H9 (cell line): ENCODE measurements at places on chromosomes 2 and 18. TPM values are rescaled to one million over a fixed set of nuclear protein-coding genes. Genes with fewer than 3 reads are reported as not detected.
A peak's percentile ranks its signal among the peaks of the same experiment; 100 is the strongest.

GRCh38 chr2:105454801-105455485, 56.1 kb upstream of the FHL2 start:
- no peak overlapping the region for H3K4me3 ChIP-seq
- DNase-seq, result peak; percentile 54
- H3K27me3 ChIP-seq, result no peaks in the 10 kb centered on the region
- H3K27ac ChIP-seq, result no peak overlapping the region

The MCM6 gene
- 112 and 113 TPM in 2 replicates for total RNA-seq

DNA sequence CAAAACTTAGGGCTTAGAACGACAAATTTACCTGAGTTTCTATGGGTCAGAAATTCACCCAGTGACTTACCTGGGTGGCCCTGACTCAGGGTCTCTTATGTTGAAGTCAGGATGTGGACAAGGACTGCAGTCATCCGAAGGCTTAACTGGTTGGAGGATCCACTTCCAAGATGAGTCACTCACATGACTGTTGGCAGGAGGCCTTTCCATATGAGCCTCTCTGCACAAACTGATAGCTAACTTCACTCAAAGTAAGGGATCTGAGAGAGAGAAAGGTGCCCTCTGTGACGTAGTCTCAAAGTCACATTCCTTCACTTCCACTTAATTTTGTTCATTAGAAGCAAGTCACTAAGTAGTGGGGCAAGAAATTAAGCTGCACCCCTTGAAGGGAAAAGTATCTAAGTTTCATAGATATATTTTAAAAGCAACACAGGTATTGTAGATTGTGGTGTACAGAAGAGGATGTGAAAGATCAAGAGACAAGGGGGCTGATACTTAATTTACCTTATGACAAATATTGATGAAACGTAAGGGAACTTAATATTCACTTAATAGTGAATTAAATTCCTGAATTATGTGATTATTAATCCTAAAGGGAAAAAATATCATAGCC, 48.4 kb downstream of the TANK start:
- peaks cover 9% of the 10 kb centered on the region; the same call in 1 of the 2 replicates for H3K36me3 ChIP-seq
- H3K27me3 ChIP-seq, result no peaks in the 10 kb centered on the region

DNA sequence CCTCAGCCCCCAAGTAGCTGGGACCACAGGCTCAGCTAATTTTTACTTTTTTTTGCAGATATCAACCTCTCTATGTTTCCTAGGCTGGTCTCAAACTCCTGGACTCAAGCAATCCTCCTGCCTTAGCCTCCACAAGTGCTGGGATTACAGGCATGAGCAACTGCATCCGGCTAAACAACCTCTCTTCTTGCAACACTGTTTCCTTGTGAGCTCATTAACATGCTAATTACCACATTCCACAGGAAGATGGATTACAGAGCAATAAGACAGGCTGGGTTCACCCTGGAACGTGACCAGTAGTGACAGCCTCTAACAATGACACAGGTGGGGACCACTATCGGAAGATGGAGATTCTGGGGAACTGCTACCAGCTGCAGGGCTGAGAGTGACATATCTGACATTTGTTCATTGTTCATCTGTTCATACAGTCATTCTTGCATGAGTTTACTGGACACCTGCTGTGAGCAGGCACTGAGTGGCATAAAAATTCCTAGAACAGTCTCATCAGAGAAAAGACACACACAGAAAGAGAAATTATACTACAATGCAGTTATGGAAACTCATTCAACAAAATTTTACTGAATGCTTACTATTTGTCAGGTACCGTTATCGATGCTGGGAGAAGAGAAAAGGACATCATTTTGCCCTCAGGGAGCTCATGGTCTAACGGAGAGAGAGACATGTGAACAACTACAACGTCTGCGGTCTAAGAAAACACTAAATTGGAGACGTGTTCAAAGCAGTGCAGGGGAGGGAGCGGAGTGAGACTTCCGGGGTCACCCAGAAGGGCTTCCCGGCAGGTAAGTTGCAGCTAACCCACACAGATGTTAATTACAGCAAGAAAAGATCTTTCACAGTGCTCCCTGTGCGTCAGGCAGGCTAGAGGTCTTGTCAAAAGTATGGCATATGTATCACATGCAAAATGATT, 37.6 kb downstream of the PROC start:
- H3K36me3 ChIP-seq, result no peaks in the 10 kb centered on the region
- H3K4me1 ChIP-seq, result peaks cover 7% of the 10 kb centered on the region; the same call in 1 of the 2 replicates
- H3K27ac ChIP-seq, result peak overlapping the region; percentile 3
- H3K4me3 ChIP-seq, result peak overlapping the region; percentile 46
- peak; percentile 55 for DNase-seq

- no peaks in the 10 kb centered on the region for H3K27me3 ChIP-seq
- no peaks in the 10 kb centered on the region for H3K4me1 ChIP-seq
- peaks cover 22% of the 10 kb centered on the region for H3K36me3 ChIP-seq
- DNase-seq, result no peak
Observed at GRCh38 chr18:24170360-24170759, 31.5 kb downstream of the CABYR start.

DNA sequence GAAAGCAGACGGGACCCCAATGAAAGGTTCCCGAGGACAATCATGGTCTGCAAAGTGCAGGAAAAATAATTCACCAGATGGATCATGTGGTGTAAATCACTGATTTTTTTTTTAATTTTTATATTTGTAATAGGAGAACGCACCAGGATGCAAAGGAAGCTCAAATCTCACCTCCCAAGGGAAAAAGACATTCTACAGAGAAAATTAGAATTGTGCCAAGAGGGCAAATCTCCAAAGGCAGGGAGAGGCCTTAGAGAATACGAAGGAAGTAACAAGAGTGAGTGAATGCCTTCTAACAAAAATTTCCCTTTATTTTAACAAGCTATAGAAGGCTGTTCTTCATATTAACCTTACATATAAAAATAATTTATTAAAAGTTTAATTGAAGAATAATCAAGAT, 90.9 kb downstream of the ANKRD44 start:
- no peaks in the 10 kb centered on the region for H3K4me1 ChIP-seq
- DNase-seq, result no peak
- no peaks in the 10 kb centered on the region for H3K27me3 ChIP-seq

- H3K27me3 ChIP-seq, result no peaks in the 10 kb centered on the region
- H3K4me3 ChIP-seq, result no peak overlapping the region
- no peak for DNase-seq
- peaks cover 7% of the 10 kb centered on the region; the same call in 1 of the 2 replicates for H3K4me1 ChIP-seq
Observed at GRCh38 chr18:67670024-67670543, 153.6 kb upstream of the DSEL start.

The GCG gene
- total RNA-seq, result not detected in 2 replicates

DNA sequence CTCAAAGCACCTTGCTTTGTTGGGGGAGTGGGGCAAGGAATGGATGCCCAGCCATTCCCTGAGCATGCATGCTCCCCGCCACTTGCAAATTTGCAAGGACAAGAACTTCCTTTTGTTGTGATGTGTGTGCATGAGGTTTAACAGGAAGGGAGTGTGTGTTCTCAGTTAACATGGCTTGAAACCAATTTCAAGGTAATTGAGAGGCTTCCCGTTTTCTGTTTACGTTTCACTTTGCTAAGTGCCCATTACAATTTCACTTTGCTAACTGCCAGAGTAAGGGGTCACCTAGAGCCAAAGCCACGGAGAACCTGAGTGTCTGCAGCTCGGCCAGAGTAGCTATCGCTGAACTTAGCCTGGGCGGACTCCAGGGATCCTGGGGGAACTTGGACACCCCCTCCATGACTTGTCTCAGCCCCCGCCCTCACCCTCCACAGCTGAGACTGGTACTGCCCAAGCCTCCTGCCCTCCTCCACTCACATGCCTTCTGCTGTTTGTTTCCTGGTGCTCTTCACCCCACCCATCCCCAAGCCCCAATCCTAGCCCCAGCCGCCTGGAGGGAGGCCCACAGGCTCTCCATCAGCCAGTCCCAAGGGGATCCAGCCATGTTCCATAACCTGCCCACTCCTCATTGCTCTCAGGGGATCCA, 53.6 kb upstream of the LAPTM4A start:
- DNase-seq, result no peak

GRCh38 chr2:216350214-216350791, 22.0 kb downstream of the MARCHF4 start:
- H3K27ac ChIP-seq, result no peak overlapping the region
- no peaks in the 10 kb centered on the region for H3K36me3 ChIP-seq
- no peaks in the 10 kb centered on the region for H3K27me3 ChIP-seq
- peaks cover 12% of the 10 kb centered on the region for H3K4me1 ChIP-seq
- DNase-seq, result no peak

- H3K27ac ChIP-seq, result no peak overlapping the region
- H3K4me3 ChIP-seq, result no peak overlapping the region
- no peak for DNase-seq
- no peaks in the 10 kb centered on the region; the same call in none of the 2 replicates for H3K36me3 ChIP-seq
Observed at GRCh38 chr2:2653231-2653630, 322.2 kb upstream of the MYT1L start.

The ATF2 gene
- total RNA-seq, result 34.9 and 40.9 TPM in 2 replicates

DNA sequence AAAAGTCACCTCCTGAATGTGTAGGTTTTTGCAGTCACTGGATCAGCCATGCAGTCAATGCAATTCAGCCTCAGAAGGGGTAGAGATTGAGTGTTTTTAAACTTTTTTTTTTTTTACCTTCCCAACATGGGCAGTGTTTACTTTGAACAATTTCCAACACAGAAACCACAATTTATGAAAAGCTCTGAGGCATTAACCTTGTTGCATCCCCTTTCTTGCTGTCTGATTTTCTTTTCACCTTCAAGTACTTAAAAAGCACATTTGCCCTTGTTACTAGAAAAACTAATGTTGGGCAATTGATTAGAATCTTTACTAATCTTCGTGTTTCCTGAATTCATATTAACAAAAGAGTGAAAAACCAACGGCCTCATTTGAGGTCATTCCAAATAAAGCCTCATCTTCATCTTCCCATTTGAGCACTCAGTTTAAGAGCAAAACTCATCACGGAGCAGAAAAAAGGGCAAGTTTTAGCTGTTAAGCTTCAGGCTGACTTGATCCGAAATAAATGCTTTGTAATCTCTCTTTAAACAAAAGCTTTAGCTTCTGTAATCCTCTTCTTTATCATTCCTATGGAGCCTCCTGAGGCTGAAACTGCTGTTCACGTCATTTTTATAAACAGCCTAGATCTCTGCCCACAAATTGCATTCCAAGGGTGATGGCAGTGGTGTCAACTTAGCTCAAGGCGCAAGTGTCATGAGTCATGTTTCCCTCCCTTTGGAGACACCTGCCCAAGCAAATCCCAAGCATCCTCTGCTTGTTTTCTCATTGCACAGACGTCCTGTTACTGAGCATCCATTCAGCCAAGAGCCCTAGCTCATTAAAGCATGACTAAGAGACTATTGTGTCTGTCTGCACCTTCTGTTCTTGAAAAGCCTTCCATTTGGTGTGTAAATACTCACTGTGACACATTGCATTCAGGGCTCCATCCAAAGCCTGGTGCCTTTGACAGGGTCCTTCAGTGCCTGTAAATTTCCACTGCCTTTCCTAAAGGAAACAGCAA, 107.7 kb downstream of the HNMT start:
- H3K36me3 ChIP-seq, result no peaks in the 10 kb centered on the region
- DNase-seq, result no peak
- no peaks in the 10 kb centered on the region for H3K4me1 ChIP-seq

DNA sequence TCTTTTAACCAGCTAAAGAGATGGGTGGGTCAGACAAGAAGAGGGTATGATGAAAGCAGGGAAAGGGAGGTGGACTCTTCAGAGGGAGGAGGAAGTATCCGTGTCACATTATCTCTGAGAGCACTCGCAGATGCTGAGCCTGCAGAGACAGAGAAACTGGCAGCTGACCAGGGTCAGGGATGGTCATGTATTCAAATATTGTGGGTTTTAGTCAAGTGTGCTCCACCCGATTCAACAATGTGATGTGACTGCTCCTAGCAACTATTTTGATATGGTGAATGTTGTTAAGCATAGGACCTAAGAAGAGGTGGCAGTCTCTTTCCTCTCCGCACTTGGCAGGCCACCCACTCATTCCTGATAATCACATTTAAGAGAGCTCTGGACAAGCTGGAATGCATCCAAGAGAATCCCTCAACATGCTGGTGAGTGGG, 1.3 kb upstream of the CLIP4 start:
- H3K27me3 ChIP-seq, result peaks cover 31% of the 10 kb centered on the region; the same call in 1 of the 2 replicates
- H3K27ac ChIP-seq, result no peak overlapping the region
- no peak for DNase-seq
- no peaks in the 10 kb centered on the region for H3K36me3 ChIP-seq
- H3K4me1 ChIP-seq, result no peaks in the 10 kb centered on the region

The CCDC148 gene
- total RNA-seq, result 1.1 and 1.5 TPM in 2 replicates

DNA sequence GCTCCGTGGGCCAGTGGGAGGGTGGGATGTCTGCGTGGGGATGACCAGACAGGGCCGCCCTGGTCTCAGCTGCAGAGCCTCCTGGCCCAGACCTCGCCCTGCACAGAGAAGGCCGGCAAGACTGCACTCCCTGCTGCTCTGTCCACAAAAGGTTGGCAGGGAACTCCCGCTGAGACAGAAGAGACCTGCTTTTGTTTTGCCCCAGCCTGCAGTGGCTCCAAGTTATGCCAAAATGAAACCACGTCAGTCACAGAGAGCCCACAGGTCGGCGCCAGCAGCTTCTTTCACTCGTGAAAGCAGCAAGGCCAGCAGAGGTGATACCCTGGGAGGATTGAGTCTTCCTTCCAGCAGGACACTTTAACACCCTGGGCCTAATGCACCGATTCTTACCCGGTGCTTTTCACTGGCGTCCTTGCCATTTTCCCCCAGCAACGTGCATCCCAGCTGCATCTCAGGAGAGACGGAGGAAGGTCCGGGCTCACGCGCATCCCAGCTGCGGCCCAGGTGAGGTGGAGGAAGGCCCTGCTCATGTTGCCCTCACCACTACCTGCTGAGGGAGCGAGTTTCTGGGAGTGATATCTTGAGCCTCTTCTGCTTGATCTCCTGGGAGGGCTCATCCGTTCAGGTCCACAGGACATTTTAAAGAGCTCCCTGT, 22.1 kb upstream of the CTDP1 start:
- peaks cover 5% of the 10 kb centered on the region; the same call in 1 of the 2 replicates for H3K4me1 ChIP-seq
- no peaks in the 10 kb centered on the region for H3K27me3 ChIP-seq
- H3K4me3 ChIP-seq, result no peak overlapping the region
- peaks cover 9% of the 10 kb centered on the region; the same call in 1 of the 2 replicates for H3K36me3 ChIP-seq
- no peak overlapping the region for H3K27ac ChIP-seq
- peak; percentile 57 for DNase-seq

DNA sequence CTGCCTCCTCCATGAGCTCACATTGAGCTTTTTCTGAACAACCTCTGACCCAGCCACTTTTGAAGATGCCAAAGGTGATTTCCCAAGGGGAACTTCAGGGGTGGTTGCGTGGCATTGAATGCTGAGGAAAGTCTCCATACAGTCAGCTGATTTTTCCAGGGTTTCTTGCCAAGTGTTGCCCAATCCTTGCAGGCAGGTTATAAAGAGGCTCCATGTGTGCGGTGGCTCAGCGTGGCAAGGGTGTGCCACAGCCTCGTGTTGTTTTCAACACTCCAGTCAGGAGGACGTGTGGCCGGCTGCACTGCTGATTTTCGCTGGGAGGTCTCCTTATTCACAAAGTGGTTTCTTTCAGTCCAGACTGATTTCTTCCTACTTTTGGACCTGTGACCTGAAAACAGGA, 81.4 kb upstream of the GATA6 start:
- no peak overlapping the region for H3K27ac ChIP-seq
- no peak overlapping the region for H3K4me3 ChIP-seq
- H3K36me3 ChIP-seq, result no peaks in the 10 kb centered on the region
- no peak for DNase-seq
- no peaks in the 10 kb centered on the region; the same call in 1 of the 2 replicates for H3K27me3 ChIP-seq

GRCh38 chr2:30612371-30612770, 165.3 kb downstream of the LCLAT1 start:
- H3K27ac ChIP-seq, result no peak overlapping the region
- peaks cover 9% of the 10 kb centered on the region for H3K36me3 ChIP-seq
- no peak for DNase-seq
- no peak overlapping the region for H3K4me3 ChIP-seq
- H3K4me1 ChIP-seq, result peaks cover 5% of the 10 kb centered on the region; the same call in 1 of the 2 replicates

- H3K4me3 ChIP-seq, result no peak overlapping the region
- H3K4me1 ChIP-seq, result no peaks in the 10 kb centered on the region
- no peaks in the 10 kb centered on the region for H3K27me3 ChIP-seq
Observed at GRCh38 chr2:217835931-217836891, 166.6 kb downstream of the TNS1 start.

The PASK gene
- 66.1 and 68.0 TPM in 2 replicates for total RNA-seq
